ENCODE measurements at places on chromosomes 6 and 20. TPM values are rescaled to one million over a fixed set of nuclear protein-coding genes. Genes with fewer than 3 reads are reported as not detected.

DNA sequence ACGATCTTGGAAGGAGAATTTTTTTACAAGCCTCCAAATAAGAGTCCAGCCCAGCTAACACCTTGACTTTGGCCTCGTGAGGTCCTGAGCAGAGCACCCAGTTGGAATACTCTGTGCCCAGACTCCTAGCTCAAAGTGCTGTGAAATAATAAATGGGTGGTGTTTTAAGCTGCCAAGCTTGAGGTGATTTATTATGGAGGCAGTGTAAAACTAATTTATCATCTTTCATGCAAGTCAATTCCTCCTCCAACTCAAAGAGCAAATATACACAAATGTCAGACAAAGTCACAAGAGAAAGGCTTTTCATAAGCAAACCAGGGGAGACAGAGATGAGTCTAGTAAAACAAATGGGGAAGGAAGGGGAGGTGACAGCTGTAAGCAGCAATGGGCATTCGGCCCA lies 12.7 kb downstream of the ABT1 start:
- DNase-seq: no peak

- DNase-seq: no peak
Measured at GRCh38 chr20:31927627-31928159, 24.2 kb downstream of the PDRG1 start.

DNA sequence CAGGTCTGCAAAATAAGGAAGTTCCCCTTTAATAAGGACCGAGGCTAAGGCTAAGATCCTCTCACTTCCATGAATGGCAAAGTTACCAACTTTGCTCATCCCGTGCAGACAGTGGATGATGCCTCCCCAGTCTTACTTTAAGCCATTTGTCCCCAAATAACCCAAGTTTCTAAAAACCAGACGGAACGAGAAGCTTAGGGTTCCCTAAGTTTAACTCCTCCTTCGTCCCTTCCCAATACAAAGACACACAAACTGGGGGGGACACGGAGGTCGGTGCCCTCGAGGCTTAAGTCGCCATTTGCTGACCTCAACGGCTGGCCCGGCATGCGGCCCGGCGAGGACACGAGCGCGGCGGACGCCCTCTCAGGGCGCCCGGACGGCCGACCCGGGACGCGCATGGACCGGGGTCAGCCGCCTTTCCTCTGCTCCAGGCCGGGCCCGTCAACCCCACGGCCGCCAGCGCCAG lies 527 bp downstream of the FBXO30 start:
- no peak for DNase-seq

THBS2 gene
- 519 TPM for total RNA-seq

DNA sequence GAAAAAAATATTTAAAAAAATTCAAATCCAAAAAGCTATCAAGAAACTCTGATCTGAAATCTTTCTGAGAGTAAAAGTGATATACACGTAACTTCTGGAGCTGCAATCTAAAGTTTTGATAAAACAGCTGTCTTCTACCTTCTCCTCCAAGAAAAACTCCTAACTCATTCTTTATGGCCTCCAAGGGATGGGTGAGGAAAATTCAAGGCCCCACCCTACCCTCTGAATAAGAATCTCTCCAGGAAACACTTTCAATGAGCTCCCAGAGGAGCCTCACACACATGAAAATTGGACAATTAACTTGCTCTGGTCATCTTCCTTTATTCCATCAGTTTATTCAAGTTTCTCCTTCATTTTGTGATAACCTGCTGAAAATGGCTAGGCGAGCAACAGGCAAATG lies 93.4 kb downstream of the FNDC1 start:
- no peak for DNase-seq

SCP2D1 gene
- not detected for total RNA-seq

- DNase-seq: peak; percentile 78
Measured at GRCh38 chr20:53623454-53624211, 30.0 kb upstream of the ZNF217 start.

DNA sequence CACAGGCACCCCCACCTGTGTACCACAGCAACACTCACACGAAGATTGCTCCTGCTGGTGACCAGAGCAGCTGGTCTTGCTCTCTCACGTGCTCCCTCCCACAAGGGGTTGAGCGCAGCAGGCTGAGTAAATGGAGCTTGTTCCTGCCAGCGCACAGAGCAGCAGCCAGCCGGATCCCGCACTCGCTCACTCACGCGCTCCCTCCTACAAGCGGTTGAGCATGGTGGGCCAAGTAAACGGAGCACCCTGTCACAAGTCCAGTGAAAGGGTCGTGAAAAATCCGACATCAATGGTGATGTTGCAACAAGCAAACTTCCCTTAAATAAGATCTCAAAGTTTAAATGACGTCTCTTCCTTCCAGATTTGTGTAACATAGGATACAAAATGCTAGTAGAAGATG lies 313.7 kb downstream of the FOXC1 start:
- DNase-seq: no peak

GRCh38 chr6:116034327-116034726 lies 26.4 kb downstream of the FRK start:
- peak; percentile 83 for DNase-seq

GRCh38 chr6:34138191-34138590 lies 7.7 kb downstream of the GRM4 start:
- DNase-seq: no peak

ILRUN gene
- 31.6 TPM for total RNA-seq

LY6G6F gene
- not detected for total RNA-seq

ZSCAN9 gene
- 10.8 TPM for total RNA-seq

FERMT1 gene
- total RNA-seq: 8.8 TPM

DNA sequence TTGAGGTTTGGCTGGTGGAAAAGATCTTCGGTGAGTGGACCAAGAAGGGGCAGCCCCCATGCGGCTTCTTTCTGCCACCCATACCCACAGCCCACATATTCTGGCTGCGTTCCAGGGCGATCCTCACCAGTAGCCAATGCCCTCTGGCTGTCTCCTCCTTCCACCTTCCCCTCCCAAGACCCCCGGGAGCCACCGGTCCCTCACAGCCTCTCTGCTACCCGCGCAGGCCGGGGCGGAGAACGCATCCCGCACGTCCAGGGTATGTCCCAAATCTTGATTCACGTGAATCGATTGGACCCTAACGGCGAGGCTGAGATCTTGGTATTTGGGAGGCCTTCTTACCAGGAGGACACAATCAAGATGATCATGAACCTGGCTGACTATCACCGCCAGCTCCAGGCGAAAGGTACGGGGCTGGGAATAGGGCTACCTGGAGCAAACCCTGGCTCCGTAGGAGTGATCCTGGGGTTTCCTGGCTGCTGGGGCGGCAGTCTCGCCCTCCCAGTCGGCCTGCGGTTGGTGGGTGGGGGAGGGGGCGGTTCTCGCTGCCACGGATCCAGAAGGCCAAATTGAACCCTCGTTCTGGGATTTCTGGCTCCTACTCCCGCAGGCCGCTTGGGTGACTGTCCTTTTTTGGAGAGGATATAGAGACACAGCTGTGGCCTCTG lies 545 bp downstream of the KHDC3L start:
- no peak for DNase-seq

VGLL2 gene
- total RNA-seq: not detected

GRCh38 chr6:9308284-9308683 lies 872.9 kb upstream of the SLC35B3 start:
- peak; percentile 1 for DNase-seq

FBXO30 gene
- 15.9 TPM for total RNA-seq

PCSK2 gene
- total RNA-seq: not detected

ARMH2 gene
- total RNA-seq: not detected

SCGN gene
- not detected for total RNA-seq

DNA sequence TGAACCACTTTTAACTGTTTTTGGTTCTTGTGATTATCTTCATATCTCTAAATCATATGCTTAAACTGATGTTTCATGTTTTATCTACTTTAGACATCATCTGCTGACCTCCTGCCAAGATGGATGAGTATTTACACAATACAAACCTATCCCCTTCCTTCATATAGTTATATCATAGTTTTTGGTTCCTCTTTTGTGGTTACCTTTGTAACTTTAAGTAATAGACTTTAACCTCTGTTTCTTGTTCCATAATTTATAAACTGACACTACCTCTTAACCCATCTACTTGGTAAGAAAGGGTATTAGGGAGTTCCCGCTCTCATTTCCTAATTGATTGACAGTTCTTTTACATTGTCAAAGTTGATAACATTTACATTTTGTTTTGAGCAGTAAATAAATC lies 11.9 kb downstream of the PCMT1 start:
- DNase-seq: no peak

GRCh38 chr6:148520109-148520841 lies 177.6 kb downstream of the SASH1 start:
- no peak for DNase-seq

CARMIL1 gene
- 23.9 TPM for total RNA-seq

DNA sequence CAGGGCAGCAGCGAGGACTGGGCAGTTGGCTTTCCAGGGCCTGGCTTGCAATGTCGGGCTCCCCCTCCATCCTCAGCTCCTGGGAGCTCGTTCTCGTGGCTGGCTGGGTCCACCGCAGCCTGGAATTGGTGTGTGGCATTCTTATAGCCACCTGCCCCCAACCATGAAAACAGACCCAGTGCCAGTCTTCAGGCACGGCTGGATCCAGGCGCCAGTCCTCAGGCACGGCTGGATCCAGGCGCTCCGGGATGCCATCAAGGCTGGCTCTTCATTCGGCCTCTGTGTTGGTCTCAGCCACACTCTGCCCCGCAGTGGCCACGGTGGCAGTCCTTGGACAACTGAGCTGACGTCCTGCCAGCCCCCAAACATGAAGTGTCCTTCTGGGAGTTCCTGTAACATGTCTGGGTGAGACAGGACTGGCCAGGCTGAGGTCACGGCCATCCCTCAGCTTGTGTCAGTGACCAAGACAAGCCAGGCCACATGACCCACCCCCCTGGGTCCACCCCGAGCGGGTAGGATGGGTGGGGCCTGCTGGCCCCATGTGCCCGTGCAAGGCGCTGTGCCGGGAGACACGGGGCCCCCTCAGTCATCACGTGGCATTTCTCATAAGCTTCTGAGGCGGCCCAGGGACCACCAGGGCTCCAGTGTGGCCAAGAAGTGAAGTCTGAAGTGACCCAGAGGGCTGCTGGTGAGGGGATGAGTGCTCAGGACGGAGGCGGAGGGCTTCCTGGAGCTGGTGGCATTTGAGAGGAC lies 99.0 kb downstream of the TAF4 start:
- DNase-seq: no peak

CDH22 gene
- not detected for total RNA-seq

- no peak for DNase-seq
Measured at GRCh38 chr6:13711324-13711732, 307 bp downstream of the RANBP9 start.

DNA sequence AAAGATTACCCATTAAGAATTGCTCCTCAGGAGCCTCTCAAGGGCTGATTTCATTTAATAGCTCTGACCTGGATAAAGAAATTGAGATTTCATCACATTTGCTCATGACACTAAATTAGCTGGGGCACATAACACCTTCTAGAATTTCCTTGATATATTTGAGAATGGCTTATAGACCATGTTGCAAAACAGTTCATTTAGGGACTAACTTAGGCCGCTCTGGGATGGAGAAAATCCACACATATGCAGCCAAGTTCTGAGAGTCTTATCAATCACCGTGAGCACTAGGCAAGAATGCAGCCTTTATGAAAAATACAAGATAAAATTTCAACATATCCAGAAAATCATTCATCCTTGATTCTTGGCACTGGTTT lies 91.0 kb upstream of the MCHR2 start:
- peak; percentile 57 for DNase-seq

RAET1L gene
- total RNA-seq: not detected

GRCh38 chr20:23889775-23890187 lies 10.2 kb upstream of the CST5 start:
- peak; percentile 47 for DNase-seq

DNA sequence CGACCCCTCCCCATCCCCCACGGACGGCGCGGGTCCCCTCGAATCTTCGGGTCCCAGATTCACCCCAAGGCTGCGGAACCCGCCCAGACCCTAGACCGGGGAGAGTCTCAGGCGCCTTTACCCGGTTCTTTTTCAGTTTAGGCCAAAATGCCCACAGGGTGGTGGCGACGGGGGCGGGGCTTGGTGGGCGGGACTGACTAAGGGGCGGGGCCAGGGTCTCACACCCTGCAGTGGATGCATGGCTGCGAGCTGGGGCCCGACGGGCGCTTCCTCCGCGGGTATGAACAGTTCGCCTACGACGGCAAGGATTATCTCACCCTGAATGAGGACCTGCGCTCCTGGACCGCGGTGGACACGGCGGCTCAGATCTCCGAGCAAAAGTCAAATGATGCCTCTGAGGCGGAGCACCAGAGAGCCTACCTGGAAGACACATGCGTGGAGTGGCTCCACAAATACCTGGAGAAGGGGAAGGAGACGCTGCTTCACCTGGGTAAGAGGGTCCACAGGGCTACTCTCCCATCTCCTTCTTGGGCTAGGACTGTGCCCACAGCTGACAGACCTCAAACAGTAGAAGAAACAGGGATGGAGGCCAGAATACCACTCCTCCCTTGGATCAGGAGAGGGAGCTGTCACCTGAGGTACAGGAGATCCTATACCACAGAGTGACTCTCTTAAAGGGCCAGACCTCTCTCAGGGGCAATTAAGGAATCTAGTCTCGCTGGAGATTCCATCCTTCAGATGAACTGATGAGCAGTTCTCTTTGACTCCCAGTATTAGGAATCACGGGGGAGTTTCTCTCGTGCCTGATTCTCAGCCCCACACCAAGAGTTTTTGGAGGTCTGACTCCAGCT lies 942 bp downstream of the HLA-E start:
- peak; percentile 51 for DNase-seq

DNA sequence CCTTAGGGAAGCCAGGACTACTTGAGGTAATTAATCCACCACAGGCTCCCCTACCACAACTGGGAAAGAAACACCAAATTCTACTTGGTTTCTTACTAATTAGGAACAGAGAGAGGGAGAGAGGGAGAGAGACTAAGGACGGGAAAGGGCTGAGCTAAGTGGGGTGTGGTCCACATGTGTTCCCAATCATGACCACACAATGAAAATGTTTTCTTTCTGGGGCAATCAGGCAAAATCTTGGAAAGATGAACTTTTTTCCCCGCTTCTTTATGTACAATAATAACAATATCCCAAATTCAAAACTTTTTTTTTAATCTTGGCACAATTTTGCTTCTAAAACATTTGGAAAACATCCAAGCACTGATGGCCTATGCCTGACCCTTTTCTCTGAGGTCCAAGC lies 734.4 kb downstream of the MAFB start:
- peak; percentile 18 for DNase-seq

TAAR1 gene
- not detected for total RNA-seq

POPDC3 gene
- total RNA-seq: 33.7 TPM

DNA sequence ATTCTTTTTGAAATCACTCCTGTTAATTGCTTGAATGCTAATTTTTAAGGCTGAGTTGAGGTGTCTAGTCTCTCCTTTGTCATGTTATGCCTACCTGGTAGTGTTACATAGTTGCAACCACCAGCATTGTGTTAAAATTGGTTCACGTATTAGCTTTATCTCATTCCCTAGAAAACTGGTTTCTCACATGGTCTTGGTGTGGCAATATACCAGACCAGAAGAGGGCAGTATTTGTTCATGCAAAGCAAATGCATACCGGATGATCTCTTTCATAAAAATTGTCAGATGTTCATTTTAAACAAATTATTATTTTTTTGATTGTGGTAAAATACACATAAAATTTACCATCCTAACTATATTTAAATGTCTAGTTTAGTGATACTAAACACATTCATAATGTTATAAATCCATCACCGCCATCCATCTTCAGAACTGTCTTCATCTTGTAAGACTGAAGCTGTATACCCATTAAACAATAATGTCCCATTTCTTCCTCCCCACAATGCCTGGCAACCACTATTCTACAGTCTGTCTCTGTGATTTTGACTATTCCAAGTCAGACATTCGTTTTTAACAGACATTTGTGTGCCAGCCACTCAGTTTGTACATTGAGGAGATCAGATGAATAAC lies 92.8 kb downstream of the ATRN start:
- DNase-seq: peak; percentile 71

TMEM74B gene
- total RNA-seq: not detected
